ENCODE measurements at places on chromosomes 11 and 22. TPM values are rescaled to one million over a fixed set of nuclear protein-coding genes. Genes with fewer than 3 reads are reported as not detected.

Gene HTR3A
- not detected for total RNA-seq

GRCh38 chr22:31509061-31509762 lies 12.9 kb downstream of the SFI1 start:
- no peak for DNase-seq

GRCh38 chr22:24207264-24208011 lies 26.2 kb downstream of the SUSD2 start:
- DNase-seq, result no peak

DNA sequence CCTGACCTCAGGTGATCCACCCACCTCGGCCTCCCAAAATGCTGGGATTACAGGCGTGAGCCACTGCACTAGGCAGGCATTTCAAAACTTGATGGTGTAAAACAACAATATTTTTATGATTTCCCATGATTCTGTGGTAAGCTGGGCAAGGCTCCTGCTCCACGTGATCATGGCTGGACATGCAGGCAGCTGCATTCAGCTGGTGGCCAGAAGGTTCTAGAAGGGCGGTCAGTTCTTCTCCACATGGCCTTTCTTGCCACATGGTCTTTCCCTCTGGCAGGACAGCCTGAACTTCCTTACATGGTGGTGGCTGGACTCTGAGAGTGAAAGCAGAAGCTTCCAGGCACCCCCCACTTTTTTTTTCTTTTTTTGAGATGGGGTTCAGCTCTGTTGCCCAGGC lies 9.9 kb upstream of the RASD2 start:
- DNase-seq, result no peak

DNA sequence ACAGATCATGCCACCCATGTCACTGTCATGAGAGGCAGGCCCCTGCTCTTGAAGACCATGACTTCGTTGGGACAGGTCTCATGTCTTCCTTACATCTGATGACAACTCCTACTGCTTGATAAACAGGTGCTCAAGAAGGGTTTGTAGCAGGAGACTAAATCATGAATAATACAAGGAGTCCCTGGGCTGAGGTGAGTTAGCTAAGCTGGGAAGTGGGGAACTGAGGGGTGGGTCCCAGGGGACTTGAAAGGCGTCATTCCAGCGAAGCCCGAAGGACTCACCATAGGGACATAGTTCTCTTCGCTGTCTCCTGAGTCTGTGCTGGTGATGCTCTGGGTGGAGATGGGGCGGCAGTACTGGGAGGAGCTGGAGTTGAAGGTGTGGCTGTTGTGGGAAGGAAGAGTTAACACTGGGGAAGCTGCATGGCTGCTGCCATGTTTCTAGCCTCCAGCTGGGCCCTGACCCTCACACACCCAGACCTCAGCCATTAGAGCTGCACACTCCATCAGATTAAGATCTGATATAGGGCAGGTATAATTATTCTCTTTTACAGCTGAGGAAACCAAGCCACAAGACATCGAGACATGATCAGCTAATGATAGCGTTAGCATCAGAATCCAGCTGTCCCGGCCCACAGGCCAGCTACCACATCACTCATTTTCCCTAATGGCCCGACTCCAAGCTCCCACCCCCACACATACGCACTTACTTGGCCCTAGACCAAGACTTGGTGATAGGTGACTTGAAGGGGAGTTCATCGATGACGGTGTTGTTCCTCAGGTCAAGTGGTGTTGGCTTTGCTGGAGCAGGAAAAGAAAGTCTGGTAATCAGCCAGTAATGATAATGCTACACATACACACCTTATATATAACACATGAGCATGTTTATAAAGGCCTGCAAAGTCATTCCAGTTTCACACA lies 32.9 kb downstream of the USP35 start:
- DNase-seq, result no peak

DNA sequence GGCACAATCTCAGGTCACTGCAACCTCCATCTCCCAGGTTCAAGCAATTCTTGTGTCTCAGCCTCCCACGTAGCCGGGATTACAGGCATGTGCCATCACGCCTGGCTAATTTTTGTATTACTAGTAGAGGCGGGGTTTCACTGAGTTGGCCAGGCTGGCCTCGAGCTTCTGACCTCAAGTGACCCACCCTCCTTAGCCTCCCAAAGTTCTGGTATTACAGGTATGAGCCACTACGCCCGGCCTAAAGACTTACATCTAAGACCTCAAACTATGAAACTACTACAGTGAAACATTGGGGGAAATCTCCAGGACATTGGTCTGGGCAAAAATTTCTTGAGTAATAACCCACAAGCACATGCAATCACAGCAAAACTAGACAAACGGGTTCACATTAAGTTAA lies 13.8 kb upstream of the FAM181B start:
- DNase-seq, result no peak

DNA sequence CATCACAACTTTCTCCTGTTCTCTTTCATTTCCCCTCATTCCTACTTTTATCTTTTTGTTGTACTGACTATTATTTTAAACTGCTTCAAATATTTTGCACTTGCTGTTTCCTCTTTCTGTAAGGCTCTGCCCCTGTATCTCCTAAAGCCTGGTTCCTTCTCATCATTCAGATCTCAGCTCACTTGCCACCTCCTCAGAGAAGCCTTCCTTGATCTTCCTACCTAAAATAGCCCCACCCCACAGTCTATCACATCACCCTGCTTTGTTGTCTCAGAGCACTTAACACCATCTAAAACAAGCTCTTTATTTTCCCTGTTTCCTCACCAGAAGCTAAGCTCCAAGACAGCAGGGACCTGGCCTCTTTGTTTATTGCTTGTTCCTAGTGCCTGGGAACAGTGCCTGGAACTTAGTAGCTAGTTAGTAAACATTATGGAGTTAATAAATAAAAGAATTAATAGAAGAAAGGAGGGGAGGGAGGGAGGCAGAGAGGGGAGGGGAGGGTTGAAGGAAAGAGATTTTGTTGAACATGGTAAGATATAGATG lies 2.5 kb upstream of the STK33 start:
- no peak for DNase-seq

DNA sequence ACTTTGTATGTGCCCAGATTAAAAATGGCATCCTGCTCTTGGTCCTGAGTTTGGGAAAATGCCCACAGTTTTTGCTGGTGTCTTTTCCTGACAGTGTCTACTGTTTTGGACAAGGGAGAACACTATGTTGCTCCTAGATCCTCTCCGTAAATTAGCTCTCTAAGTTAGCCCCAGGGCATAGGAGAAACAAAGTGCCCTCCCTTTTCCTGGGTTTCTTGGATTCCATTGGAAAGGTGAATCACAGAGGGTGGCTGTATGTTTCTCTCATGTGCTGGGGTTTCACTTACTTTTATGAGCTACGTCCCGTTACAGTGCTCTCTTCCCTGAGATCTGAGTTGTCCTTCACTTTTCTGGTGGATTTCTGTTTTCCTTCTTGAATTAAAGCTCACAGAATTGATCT lies 782.8 kb downstream of the CNTN5 start:
- no peak for DNase-seq

- no peak for DNase-seq
Measured at GRCh38 chr11:27934830-27935145, 173.2 kb downstream of the KIF18A start.

DNA sequence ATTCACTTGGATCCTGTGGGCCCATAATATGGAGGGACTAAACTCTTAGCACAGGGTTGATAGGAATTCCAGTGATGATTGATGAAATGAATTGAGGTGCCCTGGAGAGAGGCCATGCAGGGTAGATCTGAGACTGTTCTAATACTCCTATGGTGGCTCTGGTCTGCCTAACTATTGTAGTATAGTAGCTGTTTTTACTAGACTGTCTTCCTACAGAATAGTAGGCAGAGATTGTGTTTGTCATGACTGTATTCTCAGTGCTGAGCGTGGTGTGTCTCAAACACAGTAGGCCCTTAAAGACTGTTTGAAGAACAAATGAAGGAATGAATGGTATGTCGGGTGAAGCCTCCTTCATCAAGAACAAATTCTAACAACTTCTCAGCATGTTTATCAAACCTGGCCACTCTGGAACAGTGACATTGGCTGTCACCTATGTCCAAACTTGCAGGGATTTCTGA lies 107.0 kb upstream of the SESN3 start:
- DNase-seq, result no peak

Data from left cardiac atrium (tissue), 4 donors.